ENCODE measurements at places on chromosomes 4 and X. TPM values are rescaled to one million over a fixed set of nuclear protein-coding genes. Genes with fewer than 3 reads are reported as not detected.

The CC2D2A gene
- 17.2 TPM for total RNA-seq

The CNGA1 gene
- total RNA-seq = not detected

The SRPK3 gene
- total RNA-seq = 1.6 TPM

The PDGFC gene
- total RNA-seq = 30.5 TPM

The MTNR1A gene
- not detected for total RNA-seq

The TGIF2LX gene
- not detected for total RNA-seq

The CT45A3 gene
- total RNA-seq = not detected
